Vagina (tissue), 2 donors: ENCODE measurements at places on chromosomes 16 and 17.

DNA sequence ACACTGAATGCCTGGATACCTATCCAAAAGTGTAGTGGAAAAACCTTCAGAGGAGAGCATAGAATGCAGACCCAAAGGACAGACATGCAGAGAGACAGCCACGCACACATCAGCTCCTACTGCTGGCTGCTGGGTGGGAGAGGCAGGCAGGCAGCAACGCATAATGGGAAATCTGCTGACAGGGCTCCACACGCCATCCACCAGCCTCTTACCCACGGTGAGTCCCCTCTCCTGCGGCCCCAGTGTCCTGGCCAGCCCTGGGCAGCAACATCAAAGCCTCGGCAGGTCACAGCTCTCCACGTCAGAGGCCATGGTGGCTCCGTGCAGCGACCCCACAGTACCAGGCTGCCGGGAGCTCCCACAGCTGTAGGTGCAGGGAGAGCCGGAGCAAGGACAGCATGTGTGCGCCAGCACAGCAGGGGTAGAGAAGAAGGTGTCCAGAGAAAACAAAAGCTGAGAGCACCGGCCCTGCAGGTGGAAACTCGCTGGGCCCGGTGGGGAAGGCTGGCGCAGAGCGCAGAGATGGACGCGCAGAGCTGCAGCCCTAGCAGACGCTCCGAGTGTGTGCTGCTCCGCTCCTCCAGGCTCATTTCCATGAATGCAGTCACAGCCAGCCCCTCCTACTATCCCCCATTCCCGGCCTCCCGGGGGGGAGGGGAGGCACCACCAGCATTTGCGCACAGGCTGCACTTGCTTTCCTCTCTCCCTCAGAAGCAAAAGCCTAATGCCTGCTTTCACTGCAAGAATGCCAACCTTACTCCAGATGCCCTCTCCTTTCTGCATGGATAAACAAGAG, 58.9 kb downstream of the CYTH1 start:
- no peak for DNase-seq

GRCh38 chr17:50562242-50563091, 2.0 kb downstream of the CACNA1G start:
- no peak for DNase-seq

DNA sequence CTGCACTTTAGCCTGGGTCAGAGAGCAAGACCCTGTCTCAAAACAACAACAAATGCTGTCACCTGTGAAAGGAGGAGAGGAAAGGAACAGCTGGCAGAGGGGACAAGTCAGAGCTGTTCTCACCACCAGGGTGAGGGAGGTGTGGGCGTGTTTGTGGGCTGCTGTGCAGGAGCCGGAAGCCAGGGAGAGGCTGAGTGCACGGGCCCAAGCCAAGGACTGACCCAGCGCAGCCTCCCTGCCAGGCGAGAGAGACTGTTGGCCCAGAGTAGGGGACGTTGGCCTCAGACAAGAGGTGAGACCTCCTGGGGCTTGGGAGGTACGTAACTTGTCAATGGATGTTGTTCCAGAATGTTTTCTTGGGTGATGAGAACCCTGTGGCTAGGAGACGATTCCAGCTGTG, 10.7 kb downstream of the SPNS2 start:
- DNase-seq: no peak

GRCh38 chr16:73076324-73076810, 28.4 kb upstream of the ZFHX3 start:
- DNase-seq: no peak

DNA sequence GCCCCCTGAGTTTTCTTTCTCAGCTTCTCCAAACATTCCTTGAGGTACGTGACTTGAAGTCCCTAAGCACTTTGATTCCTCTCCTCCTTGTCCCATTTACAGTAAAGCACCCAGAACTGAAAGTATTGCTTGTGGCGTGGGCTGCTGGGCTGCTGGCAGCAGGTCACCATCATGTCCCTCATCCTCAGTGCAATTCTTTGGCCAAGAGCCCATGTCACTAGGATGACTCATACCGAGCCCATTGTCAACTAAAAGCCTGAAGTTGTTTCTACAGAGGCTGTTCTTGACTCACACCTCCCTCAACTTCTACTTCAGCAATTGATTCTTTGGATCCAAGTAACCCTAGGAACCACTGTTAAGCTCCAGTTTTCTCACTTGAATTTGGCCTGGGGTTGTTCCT, 54.3 kb downstream of the KPNA2 start:
- peak; percentile 49 for DNase-seq

- no peak for DNase-seq
Observed at GRCh38 chr16:86175816-86176215, 276.9 kb downstream of the IRF8 start.

- no peak for DNase-seq
Observed at GRCh38 chr17:7329997-7330637, 982 bp upstream of the NEURL4 start.

GRCh38 chr17:17681187-17681743, at the start of gene RAI1:
RAI1 (plus strand) TSS chr17:17681458; CDS start chr17:17792949, 111,491 bp downstream.
- no peak for DNase-seq
